Inflammatory macrophage (primary cell): ENCODE measurements at places on chromosomes 7 and 10.
A peak's percentile ranks its signal among the peaks of the same experiment; 100 is the strongest.

GRCh38 chr10:49309691-49310411, 10.9 kb downstream of the C10orf71 start:
- DNase-seq = peak; percentile 54

GRCh38 chr7:129146237-129146979, 1.9 kb downstream of the TSPAN33 start:
- DNase-seq = no peak

DNA sequence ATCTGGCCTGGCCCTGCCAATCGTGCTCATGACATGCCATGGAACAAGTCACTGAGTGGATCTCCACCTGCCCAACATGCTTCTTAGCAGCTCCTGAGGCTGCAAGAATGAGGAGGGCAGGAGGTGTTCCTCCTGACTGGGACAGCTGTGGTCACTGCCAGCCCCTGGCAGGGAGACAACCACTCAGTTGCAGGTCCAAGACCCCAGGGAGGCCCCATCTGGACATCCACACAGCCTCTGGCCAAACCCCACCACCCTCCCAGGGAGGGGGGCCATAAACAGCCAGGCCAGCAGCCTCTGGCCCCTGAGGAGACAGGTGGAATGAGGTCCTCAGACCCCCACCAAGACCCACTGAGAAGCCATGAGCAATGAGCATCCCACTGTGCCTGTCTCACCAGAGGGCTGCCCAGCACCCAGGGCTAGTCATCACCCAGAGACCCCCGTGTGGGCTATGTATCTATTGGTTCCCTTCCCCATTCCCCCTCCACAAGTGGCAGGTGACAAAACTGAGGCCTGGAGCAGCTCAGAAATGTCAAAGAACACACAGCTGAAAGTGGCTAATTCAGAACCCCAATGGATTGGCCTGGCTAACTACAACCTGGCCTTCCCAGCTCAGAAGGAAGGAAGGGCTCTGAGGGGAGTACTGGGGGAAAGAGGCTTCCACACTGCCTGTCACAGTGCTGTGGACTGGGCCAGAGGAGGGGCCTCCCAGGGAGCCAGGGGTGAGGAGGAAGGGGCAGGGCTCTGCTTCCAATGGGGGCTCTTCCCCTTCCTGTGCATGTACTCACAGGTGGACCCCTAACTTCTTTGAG, 3.0 kb downstream of the GPRIN2 start:
- no peak for DNase-seq

GRCh38 chr7:158531661-158532060, 56.0 kb downstream of the PTPRN2 start:
- DNase-seq = no peak

- DNase-seq = no peak
These were observed 134.1 kb downstream of the LRMDA start for GRCh38 chr10:75565286-75566251.

- peak; percentile 59 for DNase-seq
These were observed 91.1 kb downstream of the CH25H start for GRCh38 chr10:89115876-89116627.
